ENCODE measurements at places on chromosomes 3 and 15.
A peak's percentile ranks its signal among the peaks of the same experiment; 100 is the strongest.

- no peak for DNase-seq
Observed at GRCh38 chr15:97966924-97967620, 6.6 kb downstream of the ARRDC4 start.

GRCh38 chr3:33096093-33096868, 665 bp downstream of the GLB1 start:
- DNase-seq: peak; percentile 81

- no peak for DNase-seq
Observed at GRCh38 chr3:172694573-172695246, 16.2 kb downstream of the NCEH1 start.

DNA sequence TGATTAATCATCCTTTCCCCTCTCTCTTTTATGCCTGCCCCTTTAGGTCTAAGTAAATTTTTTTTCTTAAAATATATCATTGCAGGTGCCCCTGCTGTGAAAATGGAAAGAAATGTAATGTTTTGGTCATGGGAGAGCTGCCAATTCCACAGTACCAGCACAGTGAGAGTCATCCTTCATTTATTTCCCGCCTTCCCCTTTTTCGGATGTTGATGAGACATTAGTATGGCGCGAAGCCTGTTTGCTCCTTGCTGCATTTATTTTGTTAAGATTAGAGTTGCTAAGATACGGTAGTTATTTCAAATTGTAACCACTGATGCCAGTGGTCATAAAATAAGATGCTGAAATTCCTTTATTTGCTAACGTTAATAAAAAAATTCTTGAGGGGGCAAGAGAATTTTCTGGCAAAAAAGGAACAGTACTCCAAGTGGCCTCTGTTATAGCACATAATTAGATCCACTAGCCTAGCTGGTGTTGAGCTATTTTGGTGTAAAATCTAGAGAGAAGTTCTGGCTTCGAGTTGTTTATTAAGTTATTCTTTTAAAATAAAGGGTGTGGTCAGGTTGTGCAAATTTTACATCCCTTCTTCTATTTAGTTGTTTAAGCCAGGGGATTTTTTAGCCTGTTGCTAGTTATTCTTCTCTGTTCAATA, 62.8 kb downstream of the MDFIC2 start:
- no peak for DNase-seq

DNA sequence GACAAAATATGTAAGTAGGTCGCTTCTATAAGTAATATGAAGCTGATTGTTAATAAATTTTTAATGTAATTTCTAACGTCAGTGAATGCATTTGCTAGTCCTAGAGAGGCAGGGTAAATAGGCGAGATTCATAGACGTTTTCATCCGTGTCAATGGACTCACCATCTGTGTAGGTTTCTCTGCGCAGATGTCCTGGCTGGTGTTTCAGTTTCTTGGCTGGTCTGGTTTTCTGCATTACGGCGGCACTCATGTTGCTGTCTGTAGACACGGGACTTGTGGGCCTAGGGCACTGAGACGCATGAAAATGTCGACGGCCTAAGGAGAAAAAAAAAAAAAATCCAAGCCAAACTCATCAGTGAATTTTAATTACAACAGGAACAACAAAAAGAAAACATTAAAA, 1153.3 kb downstream of the ROBO1 start:
- no peak for DNase-seq

- no peak for DNase-seq
Observed at GRCh38 chr15:67946701-67947100, 106.9 kb upstream of the RNU6-1 start.

GRCh38 chr3:71931922-71932321, 147.0 kb upstream of the PROK2 start:
- no peak for DNase-seq

DNA sequence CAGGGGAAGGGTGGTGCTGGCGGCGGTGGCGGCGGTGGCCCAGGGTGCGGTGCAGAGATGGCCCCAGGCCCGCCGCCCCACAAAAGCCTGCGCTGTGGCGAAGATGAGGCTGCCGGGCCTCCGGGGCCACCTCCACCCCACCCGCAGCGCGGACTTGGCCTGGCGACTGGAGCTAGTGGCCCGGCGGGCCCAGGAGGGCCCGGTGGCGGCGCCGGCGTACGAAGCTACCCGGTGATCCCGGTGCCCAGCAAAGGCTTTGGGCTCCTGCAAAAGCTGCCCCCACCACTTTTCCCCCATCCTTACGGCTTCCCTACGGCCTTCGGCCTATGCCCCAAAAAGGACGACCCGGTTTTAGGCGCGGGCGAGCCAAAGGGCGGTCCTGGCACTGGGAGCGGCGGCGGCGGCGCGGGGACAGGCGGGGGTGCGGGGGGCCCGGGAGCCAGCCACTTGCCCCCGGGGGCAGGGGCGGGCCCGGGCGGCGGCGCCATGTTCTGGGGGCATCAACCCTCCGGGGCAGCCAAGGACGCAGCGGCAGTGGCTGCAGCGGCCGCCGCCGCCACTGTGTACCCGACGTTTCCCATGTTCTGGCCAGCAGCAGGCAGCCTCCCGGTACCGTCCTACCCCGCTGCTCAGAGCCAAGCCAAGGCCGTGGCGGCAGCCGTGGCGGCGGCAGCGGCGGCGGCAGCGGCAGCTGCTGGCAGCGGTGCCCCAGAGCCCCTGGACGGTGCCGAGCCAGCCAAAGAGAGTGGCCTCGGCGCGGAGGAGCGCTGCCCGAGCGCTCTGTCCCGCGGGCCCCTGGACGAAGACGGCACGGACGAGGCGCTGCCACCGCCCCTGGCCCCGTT, 1.6 kb downstream of the SKOR1 start:
- DNase-seq: no peak

GRCh38 chr3:45178183-45179023, 32.2 kb upstream of the CDCP1 start:
- DNase-seq: no peak

DNA sequence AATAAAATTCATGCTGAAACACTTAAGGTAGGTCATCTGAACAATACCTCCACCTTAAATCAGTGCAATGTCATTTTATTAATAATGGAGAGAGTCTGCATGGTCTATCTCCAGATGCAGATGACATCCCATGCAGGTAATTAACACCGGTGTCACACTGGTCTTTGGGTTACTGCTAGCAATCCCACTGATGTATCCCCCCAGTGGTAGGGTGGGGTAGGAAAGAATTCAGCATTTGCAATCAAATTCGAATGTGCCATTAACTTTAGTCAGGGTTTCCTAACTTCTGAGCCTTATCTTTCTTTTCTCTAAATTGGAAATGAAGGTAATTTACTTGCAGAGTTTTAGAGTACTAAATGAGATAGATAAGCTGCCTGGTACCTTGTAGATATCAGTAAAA, 44.4 kb downstream of the KIF15 start:
- DNase-seq: no peak

GRCh38 chr3:141994856-141995255, 118.4 kb downstream of the ATP1B3 start:
- DNase-seq: no peak

DNA sequence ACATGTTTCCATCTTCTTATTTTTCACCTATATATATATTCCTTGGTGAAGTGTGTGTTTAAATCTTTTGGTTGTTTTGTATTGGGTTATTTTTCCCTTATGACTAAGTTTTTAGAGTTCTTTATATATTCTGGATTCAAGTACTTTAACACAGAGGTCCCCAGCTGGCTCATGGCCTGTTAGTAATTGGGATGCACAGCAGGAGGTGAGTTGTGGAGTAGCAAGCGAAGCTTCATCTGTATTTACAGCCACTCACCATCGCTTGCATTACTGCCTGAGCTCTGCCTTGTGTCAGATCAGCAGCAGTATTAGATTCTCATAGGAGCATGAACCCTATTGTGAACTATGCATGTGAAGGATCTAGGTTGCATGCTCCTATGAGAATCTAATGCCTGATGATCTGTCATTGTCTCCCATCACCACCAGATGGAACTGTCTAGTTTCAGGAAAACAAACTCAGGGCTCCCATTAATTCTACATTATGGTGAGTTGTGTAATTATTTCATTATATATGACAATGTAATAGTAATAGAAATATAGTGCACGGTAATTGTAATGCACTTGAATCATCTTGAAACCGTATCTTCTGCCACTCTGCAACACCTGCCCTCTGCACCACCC, 151.6 kb downstream of the RSRC1 start:
- DNase-seq: no peak

GRCh38 chr15:53976844-53977392, 1.3 kb upstream of the UNC13C start:
- DNase-seq: no peak

DNA sequence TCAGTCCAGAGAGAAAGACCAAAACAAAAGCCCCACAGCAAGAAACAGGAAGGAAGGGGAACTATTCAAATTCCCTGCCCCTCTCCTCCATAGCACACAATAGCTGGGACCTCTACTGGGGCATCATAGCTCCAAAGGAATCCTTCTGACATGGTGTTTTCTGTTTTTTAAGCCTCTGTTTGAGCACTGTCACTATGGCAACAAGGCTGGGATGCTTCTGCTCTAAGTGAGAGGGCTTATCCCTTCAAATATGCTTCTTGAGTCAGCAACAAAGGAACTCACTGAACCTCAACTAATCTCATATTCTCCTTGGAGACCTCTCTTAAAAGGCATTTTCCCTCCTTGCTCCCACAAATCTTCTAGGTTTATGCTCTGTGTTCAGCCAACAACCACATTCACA, 40.5 kb downstream of the MYLK start:
- DNase-seq: no peak

DNA sequence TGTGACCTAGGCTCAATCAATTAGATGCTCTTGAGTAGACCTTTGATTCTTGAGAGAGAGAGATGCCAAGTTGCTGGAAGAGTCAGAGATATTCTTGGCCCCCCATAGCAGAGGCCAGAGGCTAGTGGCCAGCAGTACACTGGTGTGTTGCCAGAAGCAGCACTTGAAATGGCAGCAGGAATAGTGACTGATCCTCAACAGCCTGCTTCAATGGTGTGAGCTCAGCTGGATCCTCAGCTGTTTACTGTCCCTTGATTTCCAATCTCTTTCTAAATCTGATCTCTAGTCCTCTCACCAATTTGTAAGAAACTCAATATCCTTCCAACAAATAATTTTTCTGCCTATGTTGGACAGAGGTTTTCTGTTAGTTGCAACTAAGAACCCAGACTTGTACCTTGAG, 170.3 kb upstream of the CCDC54 start:
- DNase-seq: no peak

DNA sequence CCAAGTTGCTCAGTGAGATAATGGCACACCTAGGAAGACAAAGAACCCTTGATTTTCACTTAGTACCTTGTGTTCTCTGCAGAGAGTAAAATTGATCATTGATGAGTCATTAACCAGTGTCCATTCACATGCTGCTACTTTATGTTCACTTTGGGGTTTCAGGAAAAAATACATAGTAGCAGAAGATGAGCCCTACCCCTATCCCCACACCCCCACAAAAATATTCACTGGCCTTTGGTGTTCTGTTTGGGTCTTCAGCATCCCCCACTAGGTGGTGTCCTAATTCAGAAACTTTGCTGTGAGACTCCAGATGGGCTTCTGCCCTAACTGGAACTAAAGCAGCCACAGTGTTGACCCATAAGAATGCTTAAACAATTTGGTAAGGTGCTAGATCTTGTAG, 178.8 kb downstream of the KLHL25 start:
- no peak for DNase-seq

GRCh38 chr15:31557899-31558298, 231.3 kb downstream of the KLF13 start:
- DNase-seq: no peak

- no peak for DNase-seq
Observed at GRCh38 chr3:104519468-104520227, 847.1 kb upstream of the ALCAM start.

DNA sequence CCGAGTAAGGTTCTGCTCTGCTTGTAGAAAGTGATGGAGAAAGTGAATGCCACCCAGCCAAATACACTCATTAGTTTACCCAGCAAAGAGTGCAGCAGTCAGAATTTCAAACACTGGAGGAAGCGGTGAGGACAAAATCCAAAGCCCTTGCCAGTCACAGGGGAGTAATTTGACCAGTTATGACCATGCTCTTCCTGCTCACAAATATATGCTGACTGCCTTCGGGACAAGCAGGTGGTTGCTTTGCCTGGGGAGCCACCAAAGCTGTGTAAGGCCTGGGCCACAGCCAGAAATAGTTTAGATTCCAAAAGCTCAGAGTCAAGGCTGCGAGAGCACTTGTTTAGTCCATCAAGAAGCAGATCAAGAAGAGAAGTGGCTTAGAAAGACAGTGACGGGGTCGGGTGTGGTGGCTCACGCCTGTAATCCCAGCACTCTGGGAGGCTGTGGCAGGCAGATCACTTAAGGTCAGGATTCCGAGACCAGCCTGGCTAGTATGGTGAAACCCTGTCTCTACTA, 51.0 kb upstream of the ATP13A3 start:
- no peak for DNase-seq

GRCh38 chr3:76900596-76900995, 139.3 kb upstream of the ROBO2 start:
- DNase-seq: no peak

DNA sequence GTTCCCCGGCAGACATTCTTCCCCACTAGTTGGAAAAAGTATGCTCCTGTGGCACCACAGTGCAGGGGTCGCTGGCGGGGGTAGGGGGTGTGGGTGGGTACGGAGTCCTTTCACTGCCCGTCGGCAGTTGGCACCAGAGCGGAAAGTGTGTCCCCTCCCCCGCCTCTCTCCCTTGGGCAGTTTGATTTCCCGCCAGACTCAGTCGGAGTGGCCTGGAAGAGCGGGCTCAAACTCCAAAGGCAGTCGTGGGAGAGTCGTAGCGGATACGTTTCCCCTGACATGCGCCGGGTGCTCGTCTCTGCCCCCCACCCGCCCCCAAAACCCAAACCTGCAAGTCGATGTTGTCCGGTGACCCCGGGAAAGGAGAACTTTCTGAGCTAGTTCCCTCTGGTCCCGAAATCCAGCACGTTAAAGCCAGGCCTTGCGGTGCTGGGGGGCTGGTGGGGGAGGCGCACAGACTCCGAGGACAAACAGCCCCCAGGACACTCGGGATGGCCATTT, 4.4 kb upstream of the FOXB1 start:
- no peak for DNase-seq

All from right forelimb (tissue), 1 donor.